ENCODE measurements at places on chromosomes 5 and 9.

- no peak for DNase-seq
Observed at GRCh38 chr9:83962165-83962564, 17.9 kb downstream of the HNRNPK start.

GRCh38 chr5:150158170-150158949, 2.7 kb upstream of the PDGFRB start:
- no peak for DNase-seq

- DNase-seq: no peak
Observed at GRCh38 chr5:72624641-72625236, 117.5 kb upstream of the ZNF366 start.

GRCh38 chr9:112233769-112234168, 58.7 kb upstream of the SUSD1 start:
- no peak for DNase-seq

- DNase-seq: no peak
Observed at GRCh38 chr5:98905857-98906688, 22.7 kb downstream of the CHD1 start.

GRCh38 chr9:137619240-137620047, 639 bp downstream of the EHMT1 start:
- DNase-seq: peak; percentile 49

- no peak for DNase-seq
Observed at GRCh38 chr9:9124616-9125015, 1325.0 kb upstream of the DMAC1 start.

- no peak for DNase-seq
Observed at GRCh38 chr5:78500028-78500427, 139.6 kb downstream of the SCAMP1 start.

GRCh38 chr5:143865426-143866025, 53.6 kb downstream of the HMHB1 start:
- DNase-seq: no peak

DNA sequence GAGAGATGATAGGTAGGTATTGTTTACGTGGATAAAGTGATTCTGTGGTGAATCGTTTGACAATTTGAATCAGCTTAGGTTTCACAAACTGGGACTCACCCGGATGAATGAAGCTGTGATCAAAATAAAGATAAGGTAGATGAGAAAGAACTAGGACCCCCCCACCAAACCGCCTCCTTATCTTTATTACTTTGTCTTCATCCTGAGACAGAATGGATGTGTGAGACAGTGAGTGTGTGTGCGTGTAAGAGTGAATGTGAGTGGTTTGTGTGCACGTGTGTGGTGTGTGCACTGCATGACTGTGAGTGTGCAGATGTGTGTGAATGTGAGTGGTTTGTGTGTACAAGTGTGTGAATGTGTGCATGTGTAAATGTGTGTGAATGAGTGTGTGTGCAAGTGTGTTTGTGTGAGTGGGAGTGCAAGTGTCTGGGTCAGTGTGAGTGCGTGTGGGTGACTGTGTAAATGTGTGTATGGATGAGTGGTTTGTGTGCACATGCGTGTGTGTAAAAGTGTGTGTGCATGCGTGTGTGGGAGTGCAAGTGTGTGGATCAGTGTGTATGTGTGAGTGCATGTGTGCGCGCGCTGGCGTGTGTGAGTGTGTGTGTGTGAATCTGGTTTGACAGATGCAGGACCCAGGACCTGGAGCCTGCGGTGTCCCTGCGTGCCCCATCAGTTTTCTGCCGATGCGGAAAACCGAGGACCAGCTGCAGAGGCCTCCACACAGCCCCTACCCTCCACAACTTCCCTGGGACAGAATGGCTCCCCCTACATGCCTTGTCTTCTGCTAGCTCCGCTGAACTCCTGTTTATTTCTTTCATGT, 11.4 kb upstream of the ENG start:
- DNase-seq: peak; percentile 39

DNA sequence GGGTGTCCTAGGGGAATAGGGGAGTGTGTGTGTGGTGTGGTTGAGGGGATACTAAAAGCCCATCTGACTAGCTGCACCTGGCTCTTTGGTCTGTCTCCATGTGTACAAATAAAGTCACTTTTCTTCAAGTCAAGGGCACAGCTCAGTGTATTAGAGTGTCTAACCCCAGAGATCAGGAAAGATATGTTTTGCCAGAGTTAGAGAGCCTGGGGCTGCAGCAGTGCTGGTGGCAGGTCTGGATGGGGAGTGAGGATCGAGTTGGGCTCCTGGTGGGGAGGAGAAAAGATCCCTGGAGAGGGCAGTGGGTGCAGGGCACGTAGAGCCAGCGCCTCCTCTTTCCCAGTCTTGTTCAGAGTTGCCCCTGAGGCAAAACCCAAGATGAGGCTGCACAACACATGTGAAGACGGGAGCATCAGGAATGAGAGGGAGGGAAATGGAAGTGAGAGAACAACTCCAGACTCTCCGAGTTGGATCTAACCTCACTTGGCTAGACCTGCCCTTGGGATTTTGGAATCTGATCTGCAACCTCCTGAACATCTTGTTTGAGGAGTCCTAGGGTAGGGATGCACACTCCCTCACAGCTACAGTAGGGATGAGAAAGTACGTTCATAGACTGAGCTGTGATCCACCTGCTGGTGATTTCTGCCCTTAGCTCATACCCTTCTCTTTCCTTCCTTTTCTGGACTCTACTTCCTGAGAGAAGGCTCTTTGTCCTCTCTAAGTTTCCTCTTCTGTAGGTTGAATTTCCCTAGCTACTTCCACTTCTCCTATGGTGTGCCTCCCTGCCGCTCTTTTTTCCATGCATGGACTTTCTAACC, 309.9 kb downstream of the ZSWIM6 start:
- no peak for DNase-seq

- DNase-seq: no peak
Observed at GRCh38 chr5:6740586-6741150, 27.4 kb downstream of the TENT4A start.

GRCh38 chr5:65184780-65185179, 296.9 kb downstream of the ADAMTS6 start:
- no peak for DNase-seq

GRCh38 chr5:37206736-37207135, 42.4 kb downstream of the CPLANE1 start:
- DNase-seq: no peak

GRCh38 chr5:170623576-170624181, 119.9 kb downstream of the KCNIP1 start:
- DNase-seq: peak; percentile 34

DNA sequence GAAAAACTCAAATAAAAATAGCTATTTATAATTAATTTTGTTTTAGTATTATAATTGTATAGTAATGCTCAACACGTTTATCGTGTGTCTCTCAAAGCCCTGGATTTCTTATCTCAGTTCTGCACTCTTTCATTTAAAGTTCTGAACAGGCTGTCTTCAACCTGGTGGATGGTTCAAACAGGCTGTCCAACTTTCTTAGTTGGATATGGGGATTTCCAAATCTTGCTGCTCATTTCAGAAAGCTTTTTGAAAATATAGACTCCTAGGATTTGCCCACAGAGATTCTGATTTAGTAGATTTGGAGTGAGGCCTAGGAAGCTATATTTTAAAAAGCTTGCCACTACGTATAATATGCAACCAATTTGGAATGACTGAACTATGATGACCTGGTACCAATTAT, 120.3 kb downstream of the GRIA1 start:
- DNase-seq: no peak

DNA sequence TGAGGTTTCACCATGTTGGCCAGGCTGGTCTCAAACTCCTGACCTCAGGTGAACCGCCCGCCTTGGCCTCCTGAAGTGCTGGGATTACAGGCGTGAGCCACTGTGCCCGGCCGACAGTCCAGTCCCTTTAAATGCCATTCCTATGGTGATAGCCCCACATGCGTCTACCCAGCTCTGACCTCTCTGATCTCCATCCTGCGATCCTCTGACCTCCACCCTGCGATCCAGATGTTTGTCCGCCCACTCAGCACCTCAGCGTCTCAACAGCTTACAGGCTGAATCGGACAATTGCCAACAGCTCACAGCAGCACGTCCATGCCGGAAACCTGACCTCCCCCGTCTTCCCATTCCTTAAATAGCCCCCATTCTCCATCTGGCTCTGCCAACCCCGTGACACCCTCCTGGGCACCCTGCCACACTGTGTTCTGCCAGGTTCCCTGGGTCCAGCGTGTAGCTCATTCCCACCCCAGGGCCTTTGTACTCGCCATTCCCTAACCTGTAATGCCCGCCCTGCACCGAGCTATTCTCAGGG, 44.0 kb upstream of the RNU6ATAC start:
- DNase-seq: no peak

- DNase-seq: no peak
Observed at GRCh38 chr5:87770016-87770570, 357.4 kb upstream of the CCNH start.

- no peak for DNase-seq
Observed at GRCh38 chr9:134304690-134305089, 21.6 kb upstream of the RXRA start.

DNA sequence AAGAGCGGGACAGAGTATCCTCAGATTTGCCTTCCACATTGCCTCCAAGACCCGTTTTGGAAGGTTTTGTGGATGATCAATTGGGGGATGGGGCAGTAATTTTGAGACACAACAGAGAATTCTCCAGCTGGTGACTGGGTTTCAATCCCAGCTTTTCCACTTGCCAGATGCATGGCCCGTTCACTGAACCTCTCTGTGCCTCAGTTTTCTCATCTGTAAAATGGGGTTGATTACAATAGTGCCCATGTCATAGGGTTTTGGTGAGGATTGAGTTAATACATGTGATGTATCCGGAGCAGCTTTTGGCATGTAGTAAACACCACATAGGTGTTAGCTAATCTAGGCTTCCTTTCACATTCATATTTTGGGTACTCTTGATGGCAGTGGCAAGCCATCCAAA, 59.7 kb downstream of the PSAT1 start:
- DNase-seq: no peak
